ENCODE measurements at places on chromosomes 3 and 15.

DNA sequence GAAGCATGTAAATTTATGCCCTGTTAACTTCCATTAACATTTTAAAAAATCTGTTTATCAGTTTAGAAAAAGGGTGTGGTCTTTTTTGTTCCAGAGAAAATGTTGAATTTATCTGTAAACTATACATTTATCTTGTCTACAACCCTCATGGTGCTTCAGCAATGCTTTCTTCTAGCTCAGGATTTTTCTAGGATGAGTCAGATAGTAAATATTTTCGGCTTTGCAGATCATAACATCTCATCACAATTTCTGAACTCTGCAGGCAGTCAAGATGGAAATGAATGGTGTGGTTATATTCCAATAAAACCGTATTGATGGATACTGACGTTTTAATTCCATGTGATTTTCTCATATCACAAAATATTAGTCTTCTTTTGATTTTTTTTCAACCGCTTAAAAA lies 70.5 kb upstream of the FOXB1 start:
- DNase-seq = no peak

DNA sequence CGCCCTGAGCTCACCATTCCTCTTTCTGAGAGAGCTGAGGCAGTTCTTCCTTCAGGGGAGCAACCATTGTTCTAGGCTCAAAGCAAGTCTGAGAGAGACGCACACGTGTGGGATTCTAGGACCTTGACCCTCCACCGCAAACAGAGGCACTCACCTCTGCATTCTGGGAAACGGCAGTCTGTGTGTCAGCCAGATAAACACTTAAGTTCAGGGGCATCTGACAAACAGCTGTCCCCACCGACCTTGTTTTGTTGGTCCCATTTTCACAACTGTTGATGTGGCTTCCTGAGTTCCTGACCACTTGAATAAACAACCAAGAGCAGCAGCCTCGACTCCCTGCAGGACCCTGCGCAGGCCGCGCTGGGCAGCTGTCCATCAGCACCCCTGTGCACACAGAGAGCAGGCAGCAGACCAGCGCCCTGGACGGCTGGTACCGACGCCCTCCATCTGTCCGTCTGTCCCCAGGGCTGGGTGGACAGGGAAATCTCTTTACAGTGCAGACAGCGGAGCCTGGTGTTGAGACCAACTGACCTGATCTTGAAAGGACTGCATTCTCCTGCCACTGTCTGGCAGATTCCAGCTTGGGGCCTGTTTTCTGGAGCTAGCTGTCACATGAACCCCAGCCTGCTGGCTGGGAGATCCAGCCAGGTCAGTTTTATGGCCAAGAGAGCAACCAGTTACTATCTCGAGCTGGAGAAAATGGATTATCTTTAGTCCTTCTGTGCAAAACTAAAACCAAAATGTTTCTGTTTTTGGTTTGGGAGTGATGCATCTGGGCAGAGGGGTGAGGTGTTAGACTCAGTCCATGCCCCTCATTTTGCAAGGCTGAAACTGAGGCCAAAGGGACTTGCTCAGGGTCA lies 64.2 kb downstream of the FAM43A start:
- peak; percentile 91 for DNase-seq

GRCh38 chr3:50237133-50237651 lies 1.2 kb downstream of the GNAI2 start:
- peak; percentile 70 for DNase-seq

GRCh38 chr3:113051787-113052186 lies 61.0 kb downstream of the GTPBP8 start:
- no peak for DNase-seq

DNA sequence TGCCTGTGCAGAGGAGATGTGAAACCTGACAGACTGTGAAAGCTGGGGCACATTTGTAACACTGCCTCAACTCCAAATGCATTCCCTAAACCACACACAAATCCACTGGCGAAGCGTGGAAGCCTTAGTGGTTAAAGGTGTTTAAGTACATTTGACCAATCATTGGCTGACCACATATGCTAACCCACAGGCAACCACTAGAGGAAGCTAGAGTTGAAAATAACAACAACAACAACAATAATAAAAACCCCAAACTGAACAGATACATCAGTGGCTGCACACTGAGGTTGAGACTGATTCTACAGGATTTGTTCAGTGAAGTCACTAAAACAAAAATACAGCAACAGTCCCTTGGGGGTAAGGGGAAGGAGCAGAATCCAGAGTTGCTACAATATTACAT lies 129.7 kb downstream of the TJP1 start:
- DNase-seq = no peak

DNA sequence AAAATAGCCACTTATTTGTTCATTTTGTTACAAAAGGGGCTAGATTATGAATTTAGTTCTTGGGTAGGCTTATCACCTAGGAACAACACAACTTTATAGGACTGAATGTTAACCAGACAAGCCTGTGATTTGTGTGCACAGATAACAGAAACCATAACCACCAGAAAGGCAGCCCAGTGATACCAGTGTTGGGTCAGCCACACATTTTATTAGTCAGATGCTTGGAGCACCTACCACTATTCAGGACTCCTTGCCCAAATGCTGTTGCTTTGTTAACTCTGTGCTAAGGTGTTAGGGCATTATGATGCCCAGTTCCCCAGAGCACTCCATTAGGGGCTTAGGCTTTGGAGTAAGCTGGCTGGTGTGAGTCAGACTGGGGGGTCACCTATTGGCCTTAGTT lies 22.5 kb downstream of the PLCL2 start:
- DNase-seq = no peak

- no peak for DNase-seq
Observed at GRCh38 chr15:88993662-88994061, 80.5 kb upstream of the MFGE8 start.

DNA sequence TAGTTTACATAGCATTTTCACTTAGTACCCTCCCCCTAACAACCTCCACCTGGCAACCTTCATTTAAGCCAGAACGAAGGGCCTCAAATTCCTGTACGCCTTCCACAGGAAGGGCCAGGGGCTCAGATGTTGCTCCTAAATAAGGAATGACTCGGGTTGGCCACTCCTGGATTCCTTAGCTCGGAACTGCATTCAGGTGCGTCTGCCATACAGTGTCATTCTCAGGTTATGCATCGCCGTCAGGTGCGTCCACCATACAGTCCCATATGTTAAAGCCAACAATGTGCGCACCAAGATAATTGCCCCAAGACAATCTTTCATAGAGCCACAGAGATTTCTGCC lies 53.5 kb upstream of the USP3 start:
- DNase-seq = peak; percentile 68

GRCh38 chr3:15528854-15529537 lies 7.5 kb upstream of the COLQ start:
- no peak for DNase-seq

- DNase-seq = no peak
Observed at GRCh38 chr3:47847801-47848518, 45.0 kb downstream of the DHX30 start.

DNA sequence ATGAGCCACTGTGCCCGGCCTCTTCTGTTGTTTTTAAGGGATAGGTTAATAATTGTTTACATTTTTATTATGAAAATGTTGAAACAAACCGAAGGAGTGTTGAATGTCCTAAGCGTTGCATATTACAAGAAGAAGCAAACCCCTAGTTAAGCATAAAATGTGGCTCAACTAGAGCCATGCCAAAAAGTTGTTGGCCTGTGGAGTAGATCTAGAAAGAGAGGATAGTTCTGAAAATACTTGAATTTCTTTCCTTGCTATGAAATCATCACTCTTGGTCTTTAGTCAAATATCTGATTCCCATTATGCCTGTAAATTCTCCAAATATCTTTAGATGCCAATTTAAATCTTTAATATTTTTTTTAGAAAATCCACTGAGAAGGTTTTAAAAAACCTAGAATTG lies 12.8 kb downstream of the RBP2 start:
- DNase-seq = no peak

DNA sequence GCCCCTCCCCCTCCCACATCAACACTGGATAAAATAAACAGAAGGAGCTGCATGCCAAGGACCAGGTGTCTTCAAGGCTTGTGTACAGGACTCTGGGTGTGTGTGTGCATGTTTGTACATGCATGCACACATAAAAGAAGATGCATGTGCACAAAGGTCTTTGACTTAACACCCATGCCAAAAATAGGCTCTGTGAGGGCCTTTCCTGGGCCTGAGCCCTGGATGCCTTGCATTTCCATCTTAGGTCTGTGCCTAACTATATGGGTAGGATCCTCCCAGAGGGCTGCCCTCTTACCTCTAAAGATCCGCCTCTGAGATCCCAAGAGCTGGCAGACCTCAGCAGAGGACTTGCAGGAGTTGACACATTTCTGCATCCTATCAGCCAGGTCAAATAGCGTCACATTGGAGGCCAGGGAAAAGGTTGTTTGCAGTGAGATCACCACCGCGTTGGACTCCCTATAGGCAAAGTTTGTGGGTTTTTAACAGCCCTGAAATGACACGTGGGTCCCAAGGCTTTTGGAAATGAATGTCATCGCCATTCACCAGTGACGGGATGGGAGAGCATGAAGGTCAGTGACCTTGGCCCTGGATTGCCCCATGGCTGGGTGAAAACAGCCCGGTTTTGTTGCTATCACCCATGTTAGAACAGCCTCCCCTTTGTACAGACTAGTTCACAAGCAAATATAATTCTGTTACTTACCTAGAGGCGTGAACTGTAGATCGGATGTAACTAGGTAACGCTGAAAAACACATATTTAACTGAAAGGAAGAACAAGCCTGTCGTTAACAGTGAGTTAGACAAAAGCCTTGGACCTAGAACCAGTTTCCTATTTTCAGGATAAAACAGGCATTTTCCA lies 54.0 kb downstream of the HEG1 start:
- DNase-seq = peak; percentile 28

Data from islet precursor cell (in vitro differentiated cells).